ENCODE measurements at places on chromosomes 7 and 10.

- no peak for DNase-seq
Observed at GRCh38 chr7:114415064-114415989, 712 bp downstream of the FOXP2 start.

- DNase-seq, result no peak
Observed at GRCh38 chr10:54702583-54703485, 98.2 kb downstream of the PCDH15 start.

GRCh38 chr10:90779548-90779947 is 78.3 kb downstream of the HTR7 start:
- DNase-seq, result no peak

DNA sequence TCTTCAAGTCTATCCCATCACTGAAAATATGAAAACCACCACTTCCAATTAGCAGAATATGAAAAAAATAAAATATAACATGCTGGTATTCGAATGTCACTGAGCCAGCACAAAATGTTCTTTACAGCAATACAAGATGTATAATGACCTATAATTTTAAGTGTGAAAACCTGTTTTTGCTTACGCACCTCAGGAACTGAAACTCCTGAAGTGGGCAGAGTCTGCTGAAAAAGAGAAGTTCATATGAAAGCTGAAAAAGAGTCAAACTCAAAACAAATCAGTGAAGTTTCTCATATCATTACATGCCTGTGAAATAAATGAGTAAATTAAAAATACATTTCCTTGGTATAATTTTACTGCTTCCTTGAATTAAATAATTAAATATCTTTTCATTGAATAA is 272.5 kb downstream of the DGKB start:
- no peak for DNase-seq

GRCh38 chr10:32051926-32052325 is 4.3 kb downstream of the KIF5B start:
- DNase-seq, result no peak

DNA sequence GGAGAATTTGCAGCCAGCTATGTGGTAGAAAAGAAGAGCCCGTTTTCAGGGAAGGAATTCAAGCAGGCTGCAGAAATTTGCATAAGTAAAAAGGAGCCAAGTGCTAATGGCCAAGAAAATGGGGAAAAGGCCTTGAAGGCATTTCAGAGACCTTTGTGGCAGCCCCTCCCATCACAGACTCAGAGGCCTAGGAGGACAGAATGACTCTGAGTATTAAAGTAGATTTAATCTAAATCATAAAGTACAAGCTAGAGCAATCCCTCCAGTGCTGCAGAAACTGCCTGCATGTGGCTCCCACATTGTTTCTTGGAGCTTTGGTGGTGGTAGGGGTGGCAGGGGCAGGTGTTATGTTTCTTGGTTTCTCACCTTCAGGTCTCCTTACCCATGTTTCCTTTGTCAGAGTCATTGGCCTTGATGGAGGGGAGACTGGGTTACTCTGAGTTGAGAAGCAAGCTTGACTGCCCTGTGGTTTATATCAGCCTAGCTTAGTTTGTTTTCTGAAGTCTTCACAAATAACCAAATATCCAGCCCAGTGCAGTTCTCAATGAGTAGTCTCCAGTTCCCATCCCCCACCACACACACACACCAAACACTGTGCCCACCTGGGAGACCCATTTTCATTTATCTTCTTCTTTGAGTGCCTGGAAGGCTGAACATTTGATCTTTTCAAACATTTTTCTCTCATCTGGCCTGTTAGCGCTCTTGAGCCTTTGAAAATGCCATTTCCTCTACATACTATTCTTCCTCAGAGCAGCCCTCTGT is 34.5 kb downstream of the ITPRIP start:
- DNase-seq, result no peak

GRCh38 chr7:33449847-33450246 is 320.5 kb downstream of the BBS9 start:
- no peak for DNase-seq

- no peak for DNase-seq
Observed at GRCh38 chr7:69908454-69908853, 310.2 kb downstream of the AUTS2 start.

DNA sequence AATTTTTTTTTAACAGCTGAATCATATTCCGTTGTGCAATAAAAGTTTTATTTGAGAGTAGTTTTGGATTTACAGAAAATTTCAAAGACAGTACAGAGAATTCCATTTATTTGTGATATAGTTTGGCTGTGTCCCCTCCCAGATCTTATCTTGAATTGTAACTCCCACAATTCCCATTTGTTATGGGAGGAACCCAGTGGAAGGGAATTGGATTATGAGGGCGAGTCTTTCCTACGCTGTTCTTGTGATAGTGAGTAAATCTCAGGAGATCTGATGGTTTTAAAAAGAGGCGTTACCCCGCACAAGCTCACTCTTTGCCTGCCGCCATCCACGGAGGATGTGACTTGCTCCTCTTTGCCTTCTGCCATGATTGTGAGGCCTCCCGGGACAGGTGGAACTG is 228.0 kb upstream of the MAGI2 start:
- DNase-seq, result no peak

GRCh38 chr10:105952153-105952552 is 1212.4 kb downstream of the SORCS1 start:
- DNase-seq, result no peak
